HAP-1 (cell line): ENCODE measurements at places on chromosomes 7 and 10.

DNA sequence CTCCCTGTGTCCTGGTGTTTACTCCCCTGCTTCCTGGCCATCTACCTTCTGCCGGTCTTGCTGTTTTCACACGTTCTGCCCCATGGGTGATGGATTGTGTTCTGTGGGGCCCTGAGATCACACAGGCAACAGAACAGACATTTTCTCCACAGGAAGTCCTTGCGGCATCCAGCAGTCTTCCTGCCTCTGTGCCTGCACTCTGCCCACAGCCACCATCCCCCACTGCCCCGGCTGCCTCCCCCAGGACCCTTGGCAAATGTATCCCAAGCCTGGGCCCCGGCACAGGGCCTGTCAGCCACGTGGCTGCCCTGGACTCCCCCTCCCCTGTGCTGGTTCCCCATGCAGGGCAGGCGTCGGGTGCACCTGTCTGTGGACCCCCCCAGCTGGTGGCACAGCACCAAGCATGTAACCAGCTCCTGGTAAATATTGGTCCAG, 184.2 kb downstream of the WDR37 start:
- no peak for DNase-seq

GRCh38 chr7:142557971-142558582, 191.2 kb upstream of the PRSS1 start:
- DNase-seq = peak; percentile 66

GRCh38 chr10:29473406-29474100, 161.2 kb downstream of the SVIL start:
- no peak for DNase-seq

GRCh38 chr10:71468363-71469094, 71.8 kb downstream of the CDH23 start:
- DNase-seq = no peak
